Daoy (cell line): ENCODE measurements at places on chromosomes 6 and 20. TPM values are rescaled to one million over a fixed set of nuclear protein-coding genes. Genes with fewer than 3 reads are reported as not detected.

- DNase-seq = peak; percentile 63
These were observed 14.0 kb downstream of the DCBLD1 start for GRCh38 chr6:117496383-117496990.

DNA sequence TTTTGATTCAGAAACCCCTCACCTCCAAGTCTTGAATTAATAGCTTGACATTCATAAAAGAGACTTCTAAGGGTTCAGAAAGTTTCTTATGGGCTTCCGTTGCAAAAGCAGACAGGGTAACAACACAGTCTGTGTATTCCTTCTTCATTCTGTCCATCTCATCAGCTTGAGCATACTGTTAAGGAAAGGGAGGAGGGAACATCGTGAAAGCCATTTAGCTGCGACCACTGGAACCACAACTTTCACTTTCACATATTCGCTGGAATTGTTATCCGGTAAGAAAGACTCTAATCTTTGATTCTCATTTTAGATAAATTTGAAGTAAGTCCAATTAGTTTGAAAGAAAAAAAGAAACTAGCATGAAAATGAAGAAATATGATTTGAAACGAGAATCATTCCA, 174.4 kb downstream of the SYNE1 start:
- DNase-seq = peak; percentile 47

- DNase-seq = no peak
These were observed 37.6 kb downstream of the NCR2 start for GRCh38 chr6:41372832-41373626.

GRCh38 chr6:119447921-119448320, 98.4 kb upstream of the MAN1A1 start:
- no peak for DNase-seq

DNA sequence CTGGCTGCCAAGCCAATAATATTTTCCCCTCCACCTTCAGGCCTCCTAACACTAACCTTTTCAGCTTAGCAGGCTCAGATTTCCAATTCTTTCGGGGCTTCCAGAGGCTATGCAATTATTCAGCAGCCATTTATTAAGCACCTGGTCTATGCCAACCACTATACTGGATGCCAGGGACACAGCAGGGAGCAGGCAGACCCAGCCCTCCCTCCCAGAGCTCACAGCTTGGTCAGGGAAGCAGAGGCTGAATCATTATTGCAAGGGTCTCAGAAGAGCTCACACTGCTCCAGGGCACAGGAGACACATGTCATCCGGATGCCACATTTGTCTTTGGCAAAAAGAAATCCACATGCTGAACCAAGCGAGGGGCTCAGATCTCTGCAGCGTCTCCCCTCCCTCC, 1.3 kb downstream of the BPIFB1 start:
- no peak for DNase-seq

DNA sequence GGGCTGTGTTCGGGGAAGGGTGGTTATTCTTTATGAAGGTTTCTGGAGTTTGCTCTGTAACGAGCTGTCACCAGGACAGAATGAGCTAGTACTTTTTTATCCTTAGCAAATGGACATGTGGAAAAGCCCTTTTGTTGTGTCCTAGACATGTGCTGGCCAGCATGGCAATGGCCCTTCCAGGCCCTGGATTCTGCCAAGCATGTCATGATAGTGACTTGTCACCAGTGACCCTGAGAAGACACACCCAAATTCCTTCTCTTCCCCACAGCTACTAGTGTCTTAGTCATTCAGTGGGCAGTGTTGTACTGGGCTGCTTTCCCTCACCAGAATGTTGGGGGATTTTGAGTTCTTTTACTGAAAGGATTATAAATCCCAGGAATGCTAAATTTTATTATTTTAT, 74.0 kb upstream of the XRN2 start:
- DNase-seq = no peak

DNA sequence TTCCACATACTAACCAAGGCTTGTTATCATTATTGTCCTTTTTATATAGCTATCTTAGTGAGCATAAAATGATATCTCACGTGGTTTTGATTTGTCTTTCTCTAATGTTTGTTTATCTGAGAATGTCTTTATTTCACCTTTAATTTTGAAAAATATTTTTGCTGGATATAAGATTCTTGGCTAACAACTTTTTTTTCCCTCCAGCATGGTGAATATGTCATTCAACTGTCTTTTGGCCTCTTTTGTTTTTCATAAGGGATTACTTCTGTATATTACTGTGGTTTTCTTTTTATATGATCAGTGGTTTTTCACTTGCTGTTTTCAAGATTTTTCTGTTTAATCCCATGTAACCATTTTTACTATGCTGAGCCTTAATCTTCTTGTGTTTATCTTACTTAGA, 141.0 kb downstream of the GRM1 start:
- DNase-seq = no peak

DNA sequence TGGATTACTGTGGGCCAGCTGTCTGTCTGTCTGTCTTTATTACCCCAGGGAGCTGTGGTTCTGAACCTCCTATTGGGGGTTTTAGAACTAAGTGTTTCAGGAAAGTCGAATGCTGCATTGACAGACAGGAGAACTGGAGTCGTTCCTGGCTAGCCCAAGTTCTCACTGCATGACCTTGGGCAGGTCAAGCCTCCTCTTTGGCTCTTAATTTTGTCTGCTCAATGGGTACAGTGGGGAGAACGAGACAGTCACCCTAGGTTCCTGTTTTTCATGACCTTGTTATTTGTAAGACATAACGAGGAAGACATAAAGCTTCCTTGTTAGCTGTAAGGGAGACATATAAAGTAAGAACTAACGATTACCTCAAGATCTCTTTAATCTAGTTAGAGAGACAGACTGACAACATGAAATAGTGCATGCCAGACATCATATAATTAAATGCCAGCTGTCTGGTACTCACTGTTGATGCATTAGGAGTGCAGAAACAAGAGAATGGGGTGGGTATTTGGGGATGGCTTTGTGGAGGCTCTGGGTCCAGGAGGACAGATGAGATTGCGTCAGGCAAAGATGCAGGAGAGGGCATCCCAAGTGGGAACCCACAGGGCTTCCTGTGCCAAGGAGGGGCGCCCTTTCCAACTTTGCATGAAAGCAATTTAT, 3.7 kb upstream of the CCDC167 start:
- no peak for DNase-seq

- DNase-seq = no peak
These were observed 11.9 kb downstream of the OR12D1 start for GRCh38 chr6:29426654-29427053.

DNA sequence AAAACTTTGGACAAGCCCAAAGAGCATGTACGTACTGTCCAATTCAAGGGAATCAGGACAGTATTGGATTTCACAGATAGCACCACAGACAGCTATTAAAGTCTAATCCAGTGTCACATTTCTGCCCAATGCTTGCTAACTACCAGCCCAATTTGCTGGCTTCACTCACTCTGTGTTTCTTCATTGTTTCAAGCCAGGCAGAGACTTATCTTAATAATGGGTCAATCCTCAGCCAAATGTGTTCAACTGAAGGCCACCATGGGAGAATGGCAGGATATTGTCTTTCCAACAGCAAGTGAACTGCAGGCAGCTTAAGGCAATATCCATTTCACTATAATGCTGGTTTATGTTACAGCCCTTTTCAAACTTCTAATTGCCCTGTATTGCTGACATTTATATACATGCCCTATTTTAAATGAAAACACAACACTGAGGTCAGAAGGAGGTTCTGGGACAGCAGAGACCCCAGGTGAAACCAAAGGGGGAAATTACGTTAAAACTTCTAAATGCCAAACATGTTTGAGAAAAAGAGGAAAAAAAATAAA, 142.1 kb upstream of the RSPO3 start:
- DNase-seq = no peak

DNA sequence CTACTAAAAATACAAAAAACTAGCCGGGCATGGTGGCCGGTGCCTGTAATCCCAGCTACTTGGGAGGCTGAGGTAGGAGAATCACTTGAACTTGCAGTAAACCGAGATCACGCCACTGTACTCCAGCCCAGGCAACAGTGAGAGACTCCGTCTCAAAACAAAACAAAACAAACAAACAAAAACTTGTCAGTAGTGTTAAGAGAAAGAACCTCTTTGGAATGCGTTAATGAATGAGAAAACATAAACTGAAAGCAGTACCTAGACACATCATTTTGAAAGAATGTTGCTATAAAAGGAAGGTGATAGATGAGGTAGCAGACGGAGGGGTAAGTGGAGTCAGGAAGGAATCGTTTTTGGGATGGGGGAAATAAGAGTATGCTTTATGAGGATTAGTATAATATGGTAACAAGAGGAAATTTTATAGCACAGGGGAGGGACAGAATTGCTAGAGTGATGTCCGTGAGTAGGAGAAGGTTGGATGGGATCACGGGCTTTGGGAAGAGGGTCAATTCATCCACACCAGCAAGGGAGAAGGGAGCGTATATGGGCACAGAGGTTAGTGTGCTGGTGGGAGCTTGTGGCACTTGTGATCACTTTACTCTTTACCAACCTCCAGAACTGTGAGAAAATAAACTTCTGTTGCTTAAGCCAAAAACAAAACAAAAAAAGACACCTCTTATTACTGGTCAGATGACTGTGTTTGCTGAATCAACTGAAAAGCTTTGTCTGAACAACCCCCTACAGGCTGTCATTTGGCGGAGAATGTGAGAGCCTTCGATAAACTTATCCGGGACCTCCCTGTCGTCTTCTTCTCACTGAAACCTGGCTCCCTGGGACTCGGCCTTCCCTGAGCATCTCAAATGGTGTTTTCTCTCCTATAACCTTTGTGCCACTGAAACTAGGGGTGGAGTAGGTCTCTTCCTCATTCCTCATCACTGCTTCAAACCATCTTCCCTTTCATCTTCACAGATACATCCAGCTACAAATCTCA, 48.9 kb upstream of the TFAP2A start:
- no peak for DNase-seq

DNA sequence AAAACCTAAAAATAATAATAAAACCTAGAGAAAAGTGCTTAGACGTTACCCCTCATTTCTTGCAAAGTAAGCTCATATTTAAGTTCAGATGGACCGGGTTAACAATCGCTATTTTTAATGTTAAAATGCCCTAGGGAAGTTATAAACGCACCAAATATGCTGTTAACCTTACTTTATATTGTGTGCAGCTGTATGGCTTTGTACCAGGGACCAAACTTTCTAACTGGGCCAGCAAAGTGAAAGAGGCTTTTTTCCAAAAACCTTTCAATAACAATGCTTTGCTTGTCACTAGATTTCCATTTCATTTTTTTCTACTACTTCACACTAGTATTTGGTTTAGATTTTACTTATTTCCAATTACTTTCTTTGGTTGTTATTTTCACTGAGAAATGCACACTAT, 248.5 kb downstream of the FOXC1 start:
- no peak for DNase-seq

DNA sequence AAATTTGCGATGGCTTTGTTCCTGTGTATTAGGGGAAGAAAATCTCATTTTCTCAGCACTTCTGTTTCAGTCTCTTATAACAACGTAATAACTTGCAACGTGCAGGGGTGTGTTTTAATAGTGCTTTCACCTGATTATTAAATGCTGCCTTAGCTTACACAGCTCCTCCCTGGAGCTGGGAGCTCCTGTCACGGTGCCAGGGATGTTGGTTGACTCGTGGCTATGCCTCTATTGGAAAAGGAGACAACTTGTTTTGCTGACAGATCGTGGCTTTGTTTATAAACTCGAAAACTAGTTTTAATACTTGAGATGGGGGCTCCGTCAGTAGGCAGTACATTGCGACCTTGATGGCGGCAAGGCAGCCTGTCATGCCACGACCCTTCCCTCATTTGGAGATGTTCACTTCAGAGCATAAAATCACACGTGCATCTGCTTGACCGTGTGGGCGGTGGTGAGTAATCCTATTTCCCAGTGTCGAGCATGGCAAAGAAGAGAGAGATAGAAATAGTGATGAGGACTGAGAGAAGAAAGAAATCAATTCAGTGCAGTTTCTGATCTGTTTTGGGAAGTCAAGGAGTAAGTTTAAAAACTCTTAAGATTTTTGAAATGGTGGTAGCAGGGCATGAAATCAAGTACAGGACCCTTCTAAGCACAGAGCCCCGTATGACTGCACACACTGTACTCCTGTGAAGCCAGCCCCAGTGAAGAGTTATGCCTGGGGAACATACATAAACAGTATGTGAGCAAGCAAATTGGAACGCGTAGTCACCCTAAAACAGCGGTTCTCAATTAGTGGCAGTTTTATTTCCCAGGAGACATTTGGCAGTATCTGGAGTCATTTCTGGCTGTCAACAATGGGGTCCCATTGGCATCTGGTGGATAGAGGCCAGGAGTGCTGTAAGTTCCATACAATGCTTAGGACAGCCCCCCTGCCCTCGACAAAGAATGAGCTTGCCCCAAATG, 147.2 kb downstream of the DOK5 start:
- DNase-seq = peak; percentile 33

GRCh38 chr20:42792052-42792451, 397.7 kb downstream of the PTPRT start:
- DNase-seq = no peak

DNA sequence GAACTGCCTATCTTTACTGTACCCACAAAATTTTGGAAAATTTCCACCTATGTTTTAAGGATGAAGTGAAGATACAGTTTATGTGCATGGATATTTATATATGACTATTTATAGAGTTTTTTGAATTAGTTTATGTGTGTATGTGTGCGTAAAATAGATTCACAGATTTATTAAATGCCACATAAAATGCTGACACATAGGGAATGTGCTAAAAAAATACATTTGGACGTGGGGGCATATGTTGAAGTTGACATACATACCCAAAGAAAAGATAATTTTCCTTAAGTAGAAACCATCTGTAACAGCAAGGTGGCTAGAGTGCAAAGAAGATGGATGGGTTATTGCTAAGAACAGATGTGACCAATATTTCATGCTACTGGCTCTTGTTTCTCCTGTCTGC, 302.1 kb upstream of the RNF217 start:
- DNase-seq = no peak

- DNase-seq = no peak
These were observed 1.2 kb upstream of the CALHM6 start for GRCh38 chr6:116459927-116460326.

GRCh38 chr6:143545165-143545564, 33.6 kb upstream of the FUCA2 start:
- peak; percentile 34 for DNase-seq

DNA sequence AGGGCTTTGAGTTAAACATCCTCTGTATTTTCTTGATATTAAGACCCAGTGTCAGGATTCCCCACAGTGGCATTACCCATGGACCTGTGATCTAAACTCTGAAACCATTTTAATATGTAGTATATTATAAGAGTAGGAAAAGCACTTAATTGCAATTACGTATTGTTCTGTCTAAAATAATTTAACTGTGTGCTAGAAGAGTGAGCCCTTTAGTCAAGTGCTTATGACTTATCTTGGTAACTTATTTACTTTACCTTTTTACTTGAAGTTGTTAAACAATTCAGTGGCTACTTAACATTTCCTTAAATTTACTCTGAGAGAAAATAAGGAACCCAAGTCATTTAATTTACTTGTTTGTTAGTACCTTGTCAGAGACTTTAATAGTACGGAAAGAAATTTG, 173.6 kb downstream of the CDKAL1 start:
- no peak for DNase-seq

GRCh38 chr20:31860390-31861134, 9.8 kb downstream of the DUSP15 start:
- peak; percentile 53 for DNase-seq

Gene DHX35
- 7.1 and 8.9 TPM in 2 replicates for total RNA-seq

Gene CAPN11
- total RNA-seq = not detected in 2 replicates

Gene SH3BGRL2
- total RNA-seq = 13.2 and 15.8 TPM in 2 replicates

Gene TMEM170B
- 5.2 and 5.8 TPM in 2 replicates for total RNA-seq

Gene SRSF6
- 38.9 and 39.2 TPM in 2 replicates for total RNA-seq

Gene SAMD10
- 0.86 and 1.2 TPM in 2 replicates for total RNA-seq

Gene CST4
- total RNA-seq = not detected in 2 replicates

Gene PTCRA
- not detected in 2 replicates for total RNA-seq

Gene RTN4IP1
- 20.1 and 23.3 TPM in 2 replicates for total RNA-seq

Gene KCNG1
- total RNA-seq = 71.9 and 91.3 TPM in 2 replicates

Gene KCNS1
- not detected in 2 replicates for total RNA-seq
